ENCODE measurements at places on chromosomes 7 and 10.
A peak's percentile ranks its signal among the peaks of the same experiment; 100 is the strongest.

- DNase-seq = peak; percentile 21
These were observed 179.2 kb downstream of the RELN start for GRCh38 chr7:103810112-103810744.

GRCh38 chr7:9958486-9958885, 1015.2 kb upstream of the PHF14 start:
- DNase-seq = no peak

- no peak for DNase-seq
These were observed 221.4 kb downstream of the BICC1 start for GRCh38 chr10:58734116-58734515.

DNA sequence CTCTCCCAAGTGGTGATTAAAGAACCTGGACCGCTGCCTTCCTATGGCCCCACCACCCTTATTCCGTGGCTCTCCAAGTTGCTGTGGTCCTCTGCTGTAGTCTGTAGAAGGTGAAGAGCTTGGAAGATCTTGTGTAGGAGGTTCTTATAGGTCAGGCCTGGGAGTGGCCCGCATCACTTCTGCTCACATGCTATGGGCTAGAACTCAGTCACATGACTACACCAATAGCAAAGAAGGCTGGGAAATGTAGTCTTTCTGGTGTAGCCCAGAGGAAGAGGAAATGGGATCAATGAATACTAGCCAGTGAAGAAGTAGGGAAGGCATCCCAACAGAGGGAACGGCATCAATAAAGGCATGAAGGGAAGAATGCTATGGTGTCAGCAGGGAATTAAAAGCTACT, 41.3 kb upstream of the AOAH start:
- DNase-seq = peak; percentile 6

DNA sequence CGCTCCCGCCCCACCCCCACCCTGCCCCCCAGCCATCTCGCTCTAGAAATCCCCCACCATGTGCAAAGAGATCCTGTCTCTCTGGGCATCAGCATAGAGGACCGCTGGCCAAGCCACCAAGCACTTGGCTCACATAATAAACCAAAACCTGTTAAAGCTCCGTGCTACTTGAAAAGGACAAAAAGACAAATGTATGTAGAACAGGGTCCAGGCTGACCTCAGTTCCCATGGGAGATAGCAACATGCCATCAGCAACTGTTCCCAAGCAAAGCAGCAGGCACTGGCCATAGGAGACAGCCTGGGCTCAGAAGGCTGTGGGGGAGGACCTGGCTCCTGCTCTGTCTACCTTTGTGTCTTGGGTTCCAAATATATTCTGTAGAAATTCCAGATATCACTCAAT, 38.4 kb upstream of the GDF10 start:
- no peak for DNase-seq

DNA sequence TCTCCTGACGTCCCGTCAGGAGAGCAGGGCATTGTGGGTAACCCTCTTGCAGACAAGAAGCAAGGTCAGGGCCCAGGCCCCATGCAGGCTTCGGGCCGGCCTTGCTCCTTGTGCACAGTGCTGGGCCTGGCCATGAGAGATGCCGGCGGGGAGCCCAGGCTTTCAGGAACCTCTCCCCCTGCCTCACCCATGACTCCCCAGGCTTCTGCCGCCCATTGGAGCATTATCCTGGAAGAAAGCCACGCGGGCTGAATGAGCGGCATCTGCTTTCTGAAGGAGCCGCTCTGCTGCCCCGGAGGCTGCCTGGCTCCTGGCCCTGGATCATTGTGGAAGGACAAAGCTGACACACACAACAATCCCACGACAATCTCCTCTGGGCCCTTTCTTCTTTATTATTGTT, 233.5 kb downstream of the TCF7L2 start:
- DNase-seq = peak; percentile 28

DNA sequence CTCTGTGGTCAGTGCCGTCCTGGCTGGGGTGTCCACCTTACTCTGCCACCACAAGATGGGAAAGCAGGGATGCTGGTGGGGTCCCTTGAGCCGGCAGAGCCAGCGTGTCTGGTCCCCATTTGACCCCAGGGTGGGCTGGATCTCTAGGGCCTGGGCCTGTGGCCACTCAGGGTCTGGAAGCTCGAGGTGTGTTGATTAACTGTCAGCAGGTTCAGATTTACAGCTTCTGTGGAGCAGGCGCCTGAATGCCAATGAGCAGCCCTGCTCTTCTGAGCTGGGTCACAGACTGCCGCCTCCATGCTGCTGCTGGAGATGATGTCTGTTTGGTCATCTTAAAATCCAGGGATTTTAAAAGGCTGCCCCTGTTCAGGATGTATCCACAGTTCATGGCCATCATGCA, 11.3 kb upstream of the DPYSL4 start:
- DNase-seq = no peak

GRCh38 chr10:48554246-48554645, 50.6 kb downstream of the ARHGAP22 start:
- no peak for DNase-seq

DNA sequence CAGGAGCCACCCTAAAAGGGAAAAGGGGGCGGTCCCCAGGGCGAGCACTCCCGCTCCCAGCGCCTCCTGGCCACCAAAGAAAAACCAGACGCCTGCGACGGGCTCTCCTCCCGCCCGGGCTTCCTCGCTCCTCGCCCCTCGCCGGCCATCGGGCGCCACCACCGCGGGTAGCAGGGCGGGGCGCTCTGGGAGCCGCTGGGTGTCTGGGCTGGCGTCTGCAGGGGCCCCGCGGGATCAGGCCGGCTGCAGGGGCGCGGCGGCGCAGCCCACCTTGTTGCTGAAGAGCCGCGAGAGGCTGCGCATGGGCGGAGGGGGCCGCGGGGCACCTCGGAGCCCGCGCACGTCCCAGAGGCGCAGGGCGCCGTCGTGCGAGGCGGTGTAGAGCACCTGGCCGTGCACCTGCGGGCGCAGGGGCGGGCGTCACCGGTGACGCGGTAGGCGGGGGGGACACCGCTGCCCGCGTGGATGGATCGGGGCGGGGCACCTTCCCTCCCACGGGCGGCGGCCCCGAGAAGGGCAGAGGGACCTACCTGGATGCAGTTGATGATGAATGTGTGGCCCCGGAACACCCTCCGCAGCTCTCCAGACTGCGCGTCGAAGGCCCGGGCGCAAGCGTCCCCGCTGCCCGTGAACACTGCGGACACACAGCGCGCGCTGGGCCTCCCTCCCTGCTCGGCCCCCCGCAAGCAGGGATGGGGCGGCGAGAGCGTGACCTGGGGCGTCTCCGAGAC, 28.3 kb downstream of the WDR86 start:
- peak; percentile 73 for DNase-seq

GRCh38 chr7:95141755-95142154, 182.6 kb downstream of the PON1 start:
- no peak for DNase-seq

GRCh38 chr7:139230023-139230422, 1.0 kb upstream of the UBN2 start:
- no peak for DNase-seq

DNA sequence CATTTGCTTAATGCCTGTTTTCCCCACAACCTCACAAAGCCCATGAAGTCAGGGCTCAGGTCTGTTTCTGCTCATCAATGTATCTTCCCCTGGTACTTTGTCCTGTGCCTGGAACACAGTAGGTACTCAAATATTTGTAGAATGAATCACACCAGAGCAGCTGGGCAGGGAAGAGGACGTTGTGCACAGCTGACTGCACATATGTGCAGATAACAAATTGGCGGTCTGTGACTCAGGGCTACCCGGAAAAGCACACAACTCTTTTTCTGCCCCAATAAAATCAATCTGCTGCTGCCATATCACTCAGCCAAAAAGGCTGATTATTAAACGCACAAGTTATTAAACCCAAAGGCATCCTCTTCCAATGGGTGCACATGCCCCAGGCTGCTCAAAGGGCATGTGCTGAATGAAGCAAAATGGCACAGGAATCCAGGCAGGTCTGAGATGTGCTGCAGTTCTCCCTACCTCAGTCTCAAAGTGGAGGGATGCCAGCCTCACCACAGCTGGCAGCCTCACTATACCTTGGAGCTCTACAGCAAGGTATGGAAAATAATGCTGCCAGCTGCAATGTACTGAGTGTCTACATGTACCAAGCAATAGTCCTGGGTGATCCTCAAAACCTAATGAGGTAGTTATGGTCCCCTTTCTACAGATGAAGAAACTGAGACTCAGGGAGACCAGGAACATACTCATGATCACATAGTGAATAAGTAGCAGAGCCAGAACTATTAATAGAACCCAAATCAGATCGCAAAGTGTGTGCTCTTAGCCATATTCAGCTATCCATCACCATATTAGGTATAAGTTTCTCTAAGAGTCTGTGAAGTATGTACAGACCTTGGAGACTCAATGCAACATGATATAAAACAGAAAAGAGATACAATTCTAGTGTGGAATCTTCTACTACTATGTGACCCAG, 43.4 kb downstream of the SORBS1 start:
- no peak for DNase-seq

DNA sequence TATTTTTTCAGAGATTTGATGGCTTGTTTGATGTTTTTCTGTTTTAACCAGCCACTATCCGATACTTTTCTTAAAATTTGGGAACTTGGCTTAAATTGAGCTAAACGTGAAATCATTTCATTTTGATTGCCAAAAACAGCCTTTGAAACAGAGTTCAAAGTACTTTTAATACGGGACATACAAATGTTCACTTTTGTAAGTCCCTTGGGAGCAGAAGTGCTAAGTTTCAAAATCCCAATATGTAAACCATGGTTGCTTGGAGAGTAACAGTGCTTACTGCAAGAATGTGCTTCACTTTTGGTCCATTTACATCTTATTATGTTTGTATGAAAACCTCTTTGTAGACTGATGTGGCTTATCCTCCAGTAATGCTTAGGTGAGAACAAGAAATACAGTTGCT, 10.9 kb downstream of the PNPLA8 start:
- no peak for DNase-seq

- no peak for DNase-seq
These were observed 900 bp downstream of the CDHR1 start for GRCh38 chr10:84195044-84195830.

GRCh38 chr10:125363791-125364190, 203.4 kb upstream of the CTBP2 start:
- DNase-seq = no peak

DNA sequence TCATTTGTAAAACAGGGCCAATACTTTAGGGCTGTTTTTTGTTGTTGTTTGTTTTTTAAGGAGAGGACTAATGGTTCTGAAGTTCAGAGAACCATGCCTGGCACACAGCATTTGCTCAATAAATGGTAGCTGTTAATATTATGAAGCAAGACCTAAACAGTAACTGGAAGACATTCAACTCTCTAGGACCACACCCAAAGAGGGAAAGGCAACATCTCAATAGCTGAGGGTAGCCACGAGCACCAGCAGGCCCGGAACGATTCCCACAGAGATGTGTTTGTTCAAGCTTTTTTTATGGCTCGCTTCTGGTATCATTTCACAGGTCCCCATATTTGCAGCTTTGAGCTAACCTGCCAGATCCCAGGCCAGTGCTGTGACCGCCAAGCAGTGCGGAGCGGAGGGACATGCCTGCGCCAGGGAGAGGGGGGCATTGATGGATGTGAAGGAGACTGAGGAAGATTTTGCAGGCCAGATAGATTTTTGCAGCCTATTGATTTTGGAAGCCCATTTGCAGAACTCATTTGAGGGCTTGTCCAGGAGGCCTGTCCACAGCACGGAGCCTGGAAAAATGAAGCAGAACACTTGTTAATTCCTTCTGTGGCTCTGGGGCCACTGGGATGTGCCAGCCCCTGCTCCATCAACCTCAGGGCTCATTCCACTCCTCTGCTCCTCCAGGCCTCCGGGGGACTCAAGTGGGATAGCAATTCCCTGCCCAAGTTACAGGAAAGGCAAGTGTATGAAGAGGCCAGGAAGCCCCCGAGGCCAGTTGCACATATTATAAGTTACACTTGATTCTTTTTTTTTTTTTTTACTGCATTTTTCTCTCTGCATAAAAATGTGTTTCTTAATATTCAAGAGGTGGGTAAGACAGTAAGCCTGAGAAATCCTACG, 57.3 kb upstream of the FGFR2 start:
- no peak for DNase-seq

- DNase-seq = no peak
These were observed 51.8 kb downstream of the VWDE start for GRCh38 chr7:12351843-12352242.

- peak; percentile 61 for DNase-seq
These were observed 27.9 kb downstream of the MTURN start for GRCh38 chr7:30162622-30163124.

- no peak for DNase-seq
These were observed 772.9 kb downstream of the SORCS3 start for GRCh38 chr10:105413997-105414396.

GRCh38 chr7:35624299-35625186, 70.4 kb downstream of the HERPUD2 start:
- DNase-seq = peak; percentile 78

- no peak for DNase-seq
These were observed 3.7 kb upstream of the UTF1 start for GRCh38 chr10:133226251-133226808.

DNA sequence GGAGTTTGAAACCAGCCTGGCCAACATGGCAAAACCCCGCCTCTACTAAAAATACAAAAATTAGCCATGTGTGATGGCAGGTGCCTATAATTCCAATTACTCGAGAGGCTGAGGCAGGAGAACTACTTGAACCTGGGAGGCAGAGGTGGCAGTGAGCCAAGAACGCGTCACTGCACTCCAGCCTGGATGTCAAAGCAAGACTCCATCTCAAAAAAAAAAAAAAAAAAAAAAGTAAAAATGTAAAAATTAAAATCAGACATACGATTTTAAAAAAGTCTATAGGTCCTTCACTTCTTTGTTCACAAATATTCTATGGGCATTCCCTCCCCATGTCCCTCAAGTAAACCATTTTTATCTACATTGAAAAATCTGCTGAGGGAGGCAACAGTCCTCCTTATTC, 34.9 kb upstream of the TLL2 start:
- DNase-seq = no peak

DNA sequence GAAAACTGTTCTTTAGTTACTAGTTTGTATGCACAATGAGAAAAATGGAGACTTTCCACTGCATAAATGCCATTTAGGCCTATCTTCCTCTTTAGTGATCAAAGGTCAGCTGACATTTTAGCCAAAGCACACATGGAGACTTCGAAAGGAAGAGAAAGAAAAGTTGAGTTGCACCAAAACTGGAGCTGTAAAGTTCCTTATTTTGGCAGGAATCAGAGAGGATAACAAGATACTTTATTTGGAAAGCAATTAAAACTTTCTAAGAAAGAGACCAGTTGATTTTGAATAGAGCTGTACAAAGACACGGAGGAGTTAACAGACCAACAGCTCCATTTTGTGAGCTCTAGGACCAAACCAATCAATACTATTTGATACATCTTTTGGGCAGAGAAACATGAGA, 14.2 kb downstream of the ENTPD7 start:
- no peak for DNase-seq
